ENCODE measurements at places on chromosomes 7 and 10. TPM values are rescaled to one million over a fixed set of nuclear protein-coding genes. Genes with fewer than 3 reads are reported as not detected.

- no peak for DNase-seq
Measured at GRCh38 chr7:138978541-138979184, 2.5 kb downstream of the KIAA1549 start.

GRCh38 chr10:100826661-100826982 lies 81.2 kb downstream of the PAX2 start:
- DNase-seq: no peak

DNA sequence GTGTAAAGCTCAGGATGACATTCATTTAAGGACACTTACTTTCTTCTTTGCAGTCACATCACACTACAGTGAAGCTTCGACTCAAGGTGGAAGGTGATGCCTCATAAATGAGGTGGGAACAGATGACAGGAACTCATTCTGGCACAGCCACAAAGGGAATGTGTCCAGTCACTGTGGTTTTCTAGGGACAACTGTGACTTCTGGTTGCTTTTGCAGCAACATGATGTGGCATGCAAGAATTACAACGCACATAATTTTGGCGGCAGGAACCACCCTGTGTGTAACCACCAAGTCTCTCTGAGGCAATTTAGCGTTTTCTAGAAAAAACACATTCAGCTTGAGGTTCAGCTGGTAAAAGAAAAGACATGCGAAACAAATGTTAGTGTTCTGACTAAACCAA lies 32.0 kb upstream of the FERD3L start:
- no peak for DNase-seq

DNA sequence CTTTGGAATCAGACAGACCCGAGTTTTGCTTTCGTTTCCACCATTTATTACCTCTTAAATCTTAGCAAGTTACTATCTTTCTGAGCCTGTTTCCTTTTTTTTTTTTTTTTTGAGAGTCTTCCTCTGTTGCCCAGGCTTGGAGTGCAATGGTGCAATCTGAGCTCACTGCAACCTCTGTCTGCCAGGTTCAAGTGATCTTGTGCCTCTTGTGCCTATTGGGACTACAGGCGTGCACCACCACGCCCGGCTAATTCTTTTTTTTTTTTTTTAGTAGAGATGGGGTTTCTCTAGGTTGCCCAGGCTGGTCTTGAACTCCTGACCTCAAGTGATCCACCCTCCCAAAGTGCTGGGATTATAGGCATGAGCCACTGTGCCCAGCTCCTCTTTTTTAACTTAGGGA lies 79.5 kb upstream of the LRRC17 start:
- no peak for DNase-seq

KEL gene
- not detected for total RNA-seq

DNA sequence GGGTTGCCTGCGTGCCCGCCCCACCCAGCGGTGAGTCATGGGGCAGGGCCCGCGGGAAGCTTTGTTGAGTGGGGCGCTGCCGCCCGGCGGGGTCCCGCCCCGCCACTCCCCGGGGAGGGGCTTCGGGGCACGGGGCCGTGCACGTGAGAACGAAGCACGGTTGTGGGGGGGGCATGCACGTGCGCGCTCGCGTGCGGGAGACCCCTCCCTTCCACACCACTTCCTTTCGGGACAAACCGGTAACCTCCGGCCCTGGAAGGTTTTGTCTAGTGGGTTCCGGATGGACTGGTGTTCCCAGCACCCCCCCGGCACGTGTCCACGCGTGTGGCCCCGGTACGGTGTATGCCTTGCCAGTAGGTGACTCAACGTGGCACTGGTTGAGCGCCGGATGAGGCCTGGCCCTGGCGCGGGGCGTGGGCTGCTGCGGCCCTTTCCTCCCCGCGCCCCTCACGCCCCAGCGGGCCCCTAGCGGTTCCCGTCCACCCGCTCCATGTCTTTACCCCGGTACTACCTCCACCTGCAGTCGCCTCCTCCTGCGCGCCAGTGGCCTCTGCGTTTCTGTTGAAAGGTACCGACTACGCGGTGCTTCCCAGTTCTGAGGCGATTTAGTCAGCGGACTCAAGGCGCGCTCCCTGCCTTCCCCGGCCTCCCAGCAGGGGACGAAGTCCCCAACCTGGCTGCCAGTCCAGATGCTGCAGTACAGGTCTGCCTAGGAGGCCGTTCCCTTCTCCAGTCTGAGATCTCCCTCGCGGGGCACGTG lies 3.1 kb downstream of the ADIRF start:
- DNase-seq: peak; percentile 80

DNA sequence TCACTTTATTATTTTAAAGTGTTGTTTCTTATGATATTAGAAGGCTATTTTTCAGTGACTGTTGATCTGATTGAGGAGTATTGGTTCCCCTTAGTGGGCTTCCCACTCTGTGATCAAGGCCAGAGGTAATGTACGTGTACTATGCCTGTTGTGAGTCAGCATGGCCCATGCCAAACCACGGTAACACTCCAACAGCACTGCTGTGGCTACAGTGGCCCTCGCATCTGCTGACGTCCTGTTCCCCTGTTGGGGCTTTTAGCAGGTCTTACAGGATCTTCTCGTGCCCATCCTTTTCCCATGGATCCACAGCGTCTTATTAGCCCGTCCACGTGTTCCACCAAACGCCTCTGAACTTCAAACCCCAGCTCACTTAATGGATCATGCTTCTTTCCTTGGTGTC lies 964.6 kb upstream of the CELF2 start:
- no peak for DNase-seq

GRCh38 chr10:101120884-101121653 lies 10.0 kb upstream of the TLX1 start:
- no peak for DNase-seq

DNA sequence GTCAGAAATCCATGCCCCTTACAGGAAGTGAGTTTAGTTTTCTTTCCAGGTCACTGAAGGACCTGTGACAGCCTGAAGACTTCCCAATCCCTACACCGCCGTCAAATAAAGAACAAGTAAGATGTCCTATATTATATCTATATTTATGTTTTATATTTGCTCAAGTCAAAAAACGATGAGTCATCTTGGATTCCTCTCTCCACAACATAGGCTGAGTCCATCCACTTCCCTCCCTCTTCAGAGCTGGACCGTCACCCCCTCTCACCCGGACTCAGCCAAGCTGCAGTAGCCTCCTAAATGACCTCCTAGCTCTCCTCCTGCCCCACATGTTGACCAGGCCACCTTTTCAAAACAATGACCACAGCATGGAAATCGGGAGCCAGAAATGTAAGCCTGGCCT lies 53.5 kb downstream of the GLI3 start:
- DNase-seq: no peak

- DNase-seq: no peak
Measured at GRCh38 chr7:50396856-50397255, 53.3 kb downstream of the FIGNL1 start.

ANKRD30A gene
- total RNA-seq: 0.65 TPM

DNA sequence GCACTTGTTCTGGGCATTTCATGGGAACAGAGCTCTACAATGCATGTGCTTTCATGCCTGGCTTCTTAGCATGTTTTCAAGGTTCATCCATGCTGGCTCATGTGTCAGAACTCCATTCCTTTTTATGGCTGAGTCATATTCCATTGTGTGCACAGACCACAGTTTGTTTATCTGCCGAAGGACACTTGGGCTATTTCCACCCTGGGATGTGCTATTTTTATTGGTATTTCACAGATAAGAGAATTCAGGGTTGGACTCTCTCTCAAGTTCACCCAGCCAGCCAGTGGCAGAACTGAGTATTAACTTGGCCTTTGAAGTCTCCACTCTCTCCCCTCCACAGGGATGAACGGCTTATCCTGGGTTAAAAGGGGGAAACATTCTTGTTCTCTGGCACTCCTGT lies 190.7 kb upstream of the GPR26 start:
- DNase-seq: no peak

DNA sequence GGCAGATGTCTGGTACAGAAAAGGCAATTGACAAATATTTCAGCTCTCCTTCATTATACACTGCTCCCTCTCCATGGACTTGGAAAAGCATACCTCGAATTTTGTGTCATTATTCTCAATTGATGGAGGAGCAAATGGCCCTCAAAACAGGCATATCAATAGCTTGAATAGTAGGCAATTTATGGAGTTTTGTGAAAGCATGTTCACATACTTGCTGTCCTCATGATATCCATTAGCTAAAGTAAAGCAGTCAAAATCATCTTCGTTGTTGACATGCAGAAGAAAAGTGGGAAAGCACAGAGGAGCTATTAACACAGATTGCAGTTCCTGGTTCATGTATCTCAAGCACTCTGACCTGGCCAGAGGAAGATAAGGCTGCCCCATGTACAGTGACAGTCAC lies 472.8 kb downstream of the CCSER2 start:
- no peak for DNase-seq

DNA sequence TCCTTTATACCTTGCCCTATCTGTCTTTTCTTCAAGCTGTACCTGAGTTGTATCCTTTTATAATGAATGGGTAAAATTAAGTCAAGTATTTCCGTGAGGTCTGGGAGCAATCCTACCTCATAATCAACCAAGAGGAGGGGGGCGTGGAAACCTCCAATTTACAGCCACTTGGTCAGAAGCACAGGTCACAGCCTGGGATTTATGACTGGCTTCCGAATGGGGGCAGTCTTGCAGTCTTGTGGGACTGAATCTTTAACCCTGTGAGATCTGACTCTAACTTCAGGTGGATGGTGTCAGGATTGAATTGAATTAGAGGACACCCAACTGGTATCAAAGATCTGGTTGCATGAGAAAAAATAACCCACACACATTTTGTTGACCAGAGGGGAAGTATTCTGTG lies 23.5 kb upstream of the KCNMA1 start:
- no peak for DNase-seq
